ENCODE measurements at places on chromosomes 2 and 18. TPM values are rescaled to one million over a fixed set of nuclear protein-coding genes. Genes with fewer than 3 reads are reported as not detected.

DNA sequence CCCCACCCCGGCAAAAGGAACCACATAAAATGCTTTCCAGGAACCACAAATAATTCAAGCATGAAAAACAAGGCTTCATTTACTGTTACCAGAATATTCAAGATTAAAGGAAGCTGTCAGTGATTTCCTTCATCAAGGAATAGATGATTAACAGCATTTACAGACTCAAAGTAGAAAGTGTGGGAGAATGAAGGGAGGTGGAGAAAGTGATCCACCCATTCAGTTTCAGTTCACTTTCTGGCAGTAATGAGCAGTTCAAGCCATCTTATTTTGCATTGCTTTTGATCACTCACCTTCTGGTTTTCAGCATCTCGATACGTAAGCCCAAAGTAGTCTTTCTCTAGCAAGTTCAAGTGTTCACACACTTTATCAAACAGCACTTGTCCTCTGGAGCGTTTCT is 99.0 kb downstream of the EPB41L3 start:
- H3K27me3 ChIP-seq: no peaks in the 10 kb centered on the region
- no peaks in the 10 kb centered on the region for H3K36me3 ChIP-seq
- H3K4me1 ChIP-seq: peaks cover 5% of the 10 kb centered on the region
- H3K4me3 ChIP-seq: no peak overlapping the region
- H3K27ac ChIP-seq: no peak overlapping the region
- no peak for DNase-seq

- H3K36me3 ChIP-seq: no peaks in the 10 kb centered on the region
- peak overlapping the region; percentile 61 for H3K4me3 ChIP-seq
- H3K27me3 ChIP-seq: no peaks in the 10 kb centered on the region
- peak overlapping the region; percentile 89 for H3K27ac ChIP-seq
- peak; percentile 21 for DNase-seq
These were observed 183.3 kb upstream of the TRIB2 start for GRCh38 chr2:12533337-12534005.

GRCh38 chr2:108620656-108621055 is 86.4 kb downstream of the LIMS1 start:
- H3K36me3 ChIP-seq: no peaks in the 10 kb centered on the region
- no peak overlapping the region for H3K27ac ChIP-seq
- no peak for DNase-seq
- H3K4me1 ChIP-seq: peaks cover 20% of the 10 kb centered on the region
- H3K4me3 ChIP-seq: no peak overlapping the region

DNA sequence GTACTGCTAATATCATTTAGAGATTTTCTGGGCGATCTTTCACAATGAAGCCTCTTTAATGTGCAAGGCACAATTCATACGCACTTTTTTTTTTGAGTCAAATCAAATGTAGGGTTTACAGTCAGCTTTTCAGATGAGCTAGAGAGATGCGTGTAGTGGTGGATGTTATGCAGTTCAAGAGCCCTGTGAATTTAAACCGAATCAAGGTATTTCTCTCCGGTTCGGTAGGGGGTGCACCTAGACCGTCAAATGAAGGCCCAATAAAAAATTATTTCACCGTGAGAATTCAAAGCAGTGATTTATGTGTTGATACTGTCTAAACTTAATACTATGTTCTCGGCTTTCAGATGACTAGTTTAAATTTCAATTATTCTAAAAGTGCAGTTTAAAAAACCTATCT is 1.1 kb downstream of the PTH2R start:
- no peaks in the 10 kb centered on the region for H3K4me1 ChIP-seq
- H3K4me3 ChIP-seq: no peak overlapping the region
- DNase-seq: peak; percentile 21
- H3K36me3 ChIP-seq: no peaks in the 10 kb centered on the region
- no peak overlapping the region for H3K27ac ChIP-seq

Gene MC4R
- total RNA-seq: 0.32 TPM

Gene FBXO41
- total RNA-seq: 1.0 TPM
